Ovary (tissue), 10 donors: ENCODE measurements at places on chromosomes 11 and 22. TPM values are rescaled to one million over a fixed set of nuclear protein-coding genes. Genes with fewer than 3 reads are reported as not detected.

DNA sequence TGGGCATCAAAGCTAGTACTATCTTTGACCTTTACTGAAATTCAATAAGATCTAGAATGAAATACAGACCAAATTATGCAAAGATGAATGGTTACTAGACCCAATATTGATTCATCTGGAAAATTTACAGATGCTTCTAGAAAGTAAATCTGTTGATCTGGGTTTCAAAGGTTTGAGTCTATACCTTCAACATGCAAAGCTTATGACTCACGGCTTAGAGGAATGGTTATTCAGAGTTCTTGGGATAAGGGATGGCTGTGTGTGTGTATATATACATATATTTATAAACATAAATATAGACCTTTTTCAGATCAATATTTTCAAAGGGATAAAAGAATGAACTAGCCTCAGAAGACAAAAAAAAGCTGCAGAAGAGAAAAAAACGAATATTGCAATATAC lies 1.3 kb downstream of the SPTY2D1 start:
- no peak for DNase-seq
- H3K4me3 ChIP-seq = no peak overlapping the region
- H3K4me1 ChIP-seq = peaks cover 3% of the 10 kb centered on the region
- no peaks in the 10 kb centered on the region for H3K27me3 ChIP-seq

TMA7B gene
- not detected for total RNA-seq

FBLN1 gene
- 155 TPM for total RNA-seq

OR52E8 gene
- not detected for total RNA-seq

GRCh38 chr11:91608677-91609076 lies 615.9 kb upstream of the FAT3 start:
- no peak overlapping the region for H3K4me3 ChIP-seq
- no peaks in the 10 kb centered on the region for H3K4me1 ChIP-seq
- no peaks in the 10 kb centered on the region for H3K27me3 ChIP-seq
- no peaks in the 10 kb centered on the region for H3K36me3 ChIP-seq

DNA sequence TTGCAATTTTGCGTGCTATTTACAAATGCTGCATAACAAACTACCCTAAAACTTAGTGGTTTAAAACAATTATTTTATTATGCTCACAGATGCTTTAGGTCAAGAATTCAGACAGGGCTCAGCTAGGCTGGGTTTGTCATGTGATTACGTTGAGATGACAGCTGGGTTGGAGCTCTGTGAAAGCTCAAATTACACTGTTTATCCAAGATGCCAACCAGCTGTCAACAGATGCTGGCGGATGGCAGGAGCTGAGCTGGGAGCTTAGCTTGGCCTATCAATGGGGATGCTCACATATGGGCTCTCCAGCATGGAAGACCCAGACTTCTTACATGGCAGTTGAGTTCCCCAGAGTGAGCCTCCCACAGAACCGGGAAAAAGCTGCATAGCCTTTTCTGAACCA lies 62.7 kb downstream of the STK33 start:
- no peak overlapping the region for H3K4me3 ChIP-seq
- DNase-seq = no peak
- H3K4me1 ChIP-seq = no peaks in the 10 kb centered on the region
- no peak overlapping the region for H3K27ac ChIP-seq
- no peaks in the 10 kb centered on the region for H3K27me3 ChIP-seq

DNA sequence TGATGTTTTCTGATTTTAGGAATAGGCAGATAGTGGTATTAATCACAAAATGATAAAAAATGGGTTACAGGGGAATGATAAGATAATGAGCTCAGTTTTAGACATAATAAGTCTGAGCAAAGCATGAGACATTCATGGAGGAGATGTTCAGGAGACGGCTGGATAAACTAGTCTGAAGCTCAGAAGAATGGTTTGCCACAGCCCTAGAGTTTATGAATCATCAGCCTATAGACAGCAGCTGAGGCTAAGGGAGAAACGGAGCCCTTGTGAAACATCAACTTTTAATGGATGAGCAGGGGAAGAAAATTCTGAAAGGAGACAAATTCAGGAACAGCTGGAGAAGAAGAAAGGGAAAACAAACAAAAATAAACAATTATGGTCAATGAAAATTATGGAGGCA lies 87.2 kb downstream of the RELT start:
- H3K4me1 ChIP-seq = peaks cover 1% of the 10 kb centered on the region
- H3K36me3 ChIP-seq = no peaks in the 10 kb centered on the region
- H3K4me3 ChIP-seq = no peak overlapping the region
- no peaks in the 10 kb centered on the region for H3K27me3 ChIP-seq

DNA sequence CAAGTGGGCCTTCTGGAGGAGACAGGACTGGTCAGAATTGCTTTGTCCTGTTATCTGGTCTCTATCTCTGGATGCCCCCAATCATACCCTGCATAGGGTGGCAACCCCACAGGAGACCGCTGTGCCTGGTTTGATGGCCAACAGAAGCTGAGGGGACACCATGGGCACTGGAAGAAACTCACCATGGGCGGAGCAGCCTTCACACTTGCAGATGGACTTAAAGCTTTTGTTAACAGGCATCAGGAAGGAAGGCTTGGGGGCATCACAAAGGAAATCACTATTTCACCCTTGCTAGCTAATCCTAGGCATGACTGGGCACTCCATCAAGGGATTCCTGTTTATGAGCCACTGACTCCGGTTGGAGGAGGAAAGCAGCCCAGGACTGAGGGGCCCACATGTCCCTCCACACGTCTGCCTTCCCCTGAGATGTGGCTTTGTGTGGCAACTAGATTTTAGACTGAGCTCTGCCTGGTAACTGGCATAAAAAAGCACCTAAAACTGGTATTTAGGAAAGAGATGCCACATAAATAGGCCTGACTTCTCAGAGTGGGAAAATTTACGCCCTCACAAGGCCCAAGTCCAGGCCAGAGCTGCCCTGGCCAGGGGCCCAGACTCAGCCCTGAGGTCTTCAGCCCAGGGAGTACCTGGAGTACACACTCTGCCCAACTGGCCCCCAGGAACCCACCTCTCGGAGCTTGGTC lies 57.0 kb upstream of the LYVE1 start:
- no peaks in the 10 kb centered on the region for H3K27me3 ChIP-seq
- no peak overlapping the region for H3K4me3 ChIP-seq
- DNase-seq = no peak
- no peaks in the 10 kb centered on the region for H3K36me3 ChIP-seq
- peaks cover 3% of the 10 kb centered on the region for H3K4me1 ChIP-seq
- H3K27ac ChIP-seq = no peak overlapping the region

- no peak for DNase-seq
- no peaks in the 10 kb centered on the region for H3K4me1 ChIP-seq
- no peaks in the 10 kb centered on the region for H3K36me3 ChIP-seq
- H3K4me3 ChIP-seq = no peak overlapping the region
- no peaks in the 10 kb centered on the region for H3K27me3 ChIP-seq
Observed at GRCh38 chr22:19057539-19057938, 64.7 kb downstream of the DGCR2 start.

- H3K27ac ChIP-seq = no peak overlapping the region
- H3K4me3 ChIP-seq = no peak overlapping the region
- H3K4me1 ChIP-seq = no peaks in the 10 kb centered on the region
- H3K36me3 ChIP-seq = no peaks in the 10 kb centered on the region
Observed at GRCh38 chr22:25380122-25380747, 160.8 kb downstream of the CRYBB2 start.

SEC14L6 gene
- total RNA-seq = 2.7 TPM

SLC15A3 gene
- 25.3 TPM for total RNA-seq

FAT3 gene
- 0.60 TPM for total RNA-seq

GRCh38 chr11:2846056-2846455 lies 39.5 kb downstream of the CDKN1C start:
- DNase-seq = no peak
- no peaks in the 10 kb centered on the region for H3K36me3 ChIP-seq
- no peak overlapping the region for H3K27ac ChIP-seq
- no peak overlapping the region for H3K4me3 ChIP-seq

OPCML gene
- 0.53 TPM for total RNA-seq

DNA sequence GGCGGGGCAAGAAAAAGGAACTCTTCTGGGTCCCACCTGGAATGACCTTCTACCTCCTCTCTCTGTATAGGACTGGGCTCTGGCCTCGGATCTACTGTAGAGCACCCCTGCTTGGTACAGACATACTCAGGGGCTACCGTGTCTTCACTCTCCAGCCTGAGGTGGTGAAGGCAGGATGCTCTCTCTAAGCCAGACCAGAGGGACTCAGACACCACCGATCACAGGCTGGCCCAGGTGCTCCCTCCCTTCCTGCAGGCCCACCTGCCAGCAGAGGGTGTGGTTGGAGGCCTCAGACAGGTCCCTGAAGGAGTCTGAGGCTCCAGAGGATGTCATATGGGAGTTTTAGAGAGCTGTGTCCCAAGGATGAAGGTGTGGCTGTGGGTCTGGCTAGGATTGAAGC lies 4.1 kb downstream of the NHERF4 start:
- no peaks in the 10 kb centered on the region for H3K36me3 ChIP-seq
- no peak overlapping the region for H3K27ac ChIP-seq

DNA sequence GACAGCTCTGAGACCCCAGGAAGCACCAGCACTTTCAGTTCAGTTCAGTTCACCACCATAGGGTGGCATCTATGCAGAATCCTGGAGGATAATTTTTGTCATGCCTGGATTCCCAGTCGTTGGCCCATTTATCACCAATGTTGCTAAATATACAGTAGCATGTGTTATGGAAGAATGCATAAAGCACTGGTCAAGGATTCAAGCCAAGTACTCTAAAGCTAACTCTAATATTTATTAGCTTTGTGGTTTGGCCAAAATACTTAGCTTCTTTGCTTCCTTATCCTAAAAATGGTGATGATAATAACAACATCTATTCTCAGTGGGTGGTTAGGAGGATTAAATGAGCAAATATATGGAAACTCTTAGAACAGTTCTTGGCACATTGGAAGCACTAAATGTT lies 294.7 kb upstream of the ZC3H12C start:
- H3K27me3 ChIP-seq = no peaks in the 10 kb centered on the region
- H3K4me3 ChIP-seq = no peak overlapping the region
- H3K27ac ChIP-seq = no peak overlapping the region

C11orf65 gene
- 0.83 TPM for total RNA-seq
